Activated gamma-delta T cell treated with Interleukin-2 at 50 U/mL for 16 hours (primary cell): ENCODE measurements at places on chromosomes 3 and 15.

GRCh38 chr3:153927107-153927506 lies 194.1 kb upstream of the ARHGEF26 start:
- DNase-seq, result no peak

- no peak for DNase-seq
Observed at GRCh38 chr3:23164746-23165145, 38.4 kb upstream of the UBE2E2 start.

DNA sequence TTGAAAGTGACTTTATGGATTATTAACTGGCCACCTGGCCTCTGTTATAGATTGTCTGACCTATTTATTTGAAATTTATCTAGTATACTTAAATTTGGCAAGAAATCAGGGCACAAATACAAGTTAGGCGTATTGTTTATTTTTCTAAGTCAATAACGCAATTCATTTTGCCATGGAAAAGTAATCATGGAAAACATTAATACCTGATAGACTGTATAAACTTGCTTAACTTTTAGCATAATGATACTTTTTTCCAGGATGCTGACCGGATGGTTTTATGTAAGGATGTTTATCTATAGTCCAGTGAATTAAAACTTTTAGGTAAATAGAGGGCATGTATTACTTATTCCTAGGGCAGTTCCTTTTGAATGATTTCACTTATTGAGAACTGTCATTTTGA lies 20.2 kb downstream of the FNDC3B start:
- no peak for DNase-seq

DNA sequence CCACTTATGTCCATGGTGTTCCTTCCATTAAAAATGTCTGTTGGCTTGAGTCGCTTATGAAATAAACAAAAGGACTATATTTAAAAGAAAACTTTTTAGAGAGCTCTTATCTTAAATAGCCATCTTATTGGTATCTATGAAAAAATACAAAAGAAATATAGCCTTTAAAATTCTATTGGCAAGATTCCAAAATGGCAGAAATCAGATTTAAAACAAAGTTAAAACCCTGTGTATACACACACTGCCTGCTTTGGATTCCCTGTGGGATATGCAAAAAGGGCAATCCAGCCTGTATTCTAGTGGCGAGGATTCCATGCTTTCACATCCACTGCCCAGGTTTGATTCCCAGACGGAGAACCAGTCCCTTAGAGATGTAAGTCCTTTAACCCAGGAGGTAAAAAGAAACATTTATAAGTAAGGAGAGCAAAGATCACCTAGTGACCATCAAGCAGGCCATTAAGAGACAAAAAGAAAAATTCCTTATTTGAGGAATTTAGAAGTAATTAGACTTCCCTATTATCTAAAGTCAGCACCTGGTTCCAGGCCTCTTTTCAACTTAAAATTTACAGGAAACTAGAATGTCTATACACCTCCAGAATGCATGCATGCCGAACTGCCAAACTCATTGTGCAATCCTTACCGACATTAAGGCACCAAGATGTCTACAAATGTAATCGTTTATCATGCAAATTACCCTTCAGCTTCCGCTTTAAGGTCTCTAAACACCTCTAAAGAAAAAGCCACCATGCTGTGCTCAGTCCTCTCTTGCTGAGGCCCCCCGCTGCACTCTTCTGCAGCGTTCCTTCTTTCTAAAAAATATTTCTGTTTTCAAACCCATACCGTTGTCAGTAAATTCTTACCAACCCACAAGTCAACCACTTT lies 69.6 kb upstream of the STRIT1 start:
- no peak for DNase-seq

DNA sequence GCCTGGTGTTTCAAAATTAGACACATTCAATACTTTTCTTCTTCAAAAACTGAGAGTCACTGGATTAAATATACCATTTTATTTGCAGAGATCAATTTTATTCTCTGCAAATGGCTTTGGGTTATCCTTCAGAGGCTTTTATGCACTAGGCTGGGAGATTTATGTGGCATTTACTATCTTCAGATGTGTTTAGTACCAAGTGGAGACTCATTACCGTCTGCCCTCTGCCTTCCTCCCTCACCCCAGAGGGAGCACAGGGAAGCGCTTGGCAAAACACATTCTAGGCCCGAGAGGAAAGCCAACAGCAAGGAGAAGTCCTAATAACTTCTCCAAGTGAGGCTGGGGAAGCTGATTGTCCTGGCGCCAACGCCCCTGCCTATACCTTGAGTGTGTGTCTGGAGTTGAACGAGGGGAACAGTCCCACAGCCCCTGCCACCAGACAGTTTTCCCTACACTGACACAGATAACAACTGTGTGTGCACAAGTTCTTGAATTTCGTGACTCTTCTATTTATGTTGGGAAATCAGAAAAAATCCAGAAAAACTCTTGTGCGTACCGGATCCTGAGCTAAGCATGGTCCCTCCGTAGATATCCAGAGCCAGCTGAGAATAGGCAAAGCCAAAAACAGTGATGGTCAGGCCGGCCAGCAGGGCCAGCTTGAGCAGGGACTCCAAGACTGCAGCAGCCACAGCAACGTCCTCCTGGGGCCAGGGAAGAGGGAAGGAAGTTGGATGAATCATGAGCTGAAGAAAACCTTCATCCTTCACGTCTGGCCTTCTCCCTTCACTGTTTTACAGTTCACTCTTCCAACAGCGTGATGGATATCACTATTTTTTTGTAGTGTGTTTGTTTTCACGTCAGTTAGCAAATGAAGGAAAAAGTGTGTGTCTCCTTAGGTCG lies 26.6 kb downstream of the RFT1 start:
- DNase-seq, result no peak

- no peak for DNase-seq
Observed at GRCh38 chr15:50109076-50109987, 9.7 kb downstream of the ATP8B4 start.

DNA sequence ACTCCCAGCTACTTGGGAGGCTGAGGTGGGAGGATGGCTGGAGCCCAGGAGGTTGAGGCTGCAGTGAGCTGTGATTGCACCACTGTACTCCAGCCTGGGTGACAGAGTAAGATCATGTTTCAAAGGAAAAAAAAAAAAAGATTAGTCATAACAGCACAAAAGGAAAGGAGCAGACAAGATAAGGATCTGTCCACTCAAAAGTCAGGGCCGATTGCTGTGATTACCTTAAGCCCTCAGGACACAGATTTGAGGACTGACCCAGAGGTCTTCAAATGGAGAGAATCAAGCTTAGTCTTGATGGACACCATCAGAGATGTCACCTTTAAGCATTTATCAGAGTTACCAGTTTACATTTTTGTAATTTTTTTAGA lies 23.9 kb upstream of the HEG1 start:
- DNase-seq, result no peak

DNA sequence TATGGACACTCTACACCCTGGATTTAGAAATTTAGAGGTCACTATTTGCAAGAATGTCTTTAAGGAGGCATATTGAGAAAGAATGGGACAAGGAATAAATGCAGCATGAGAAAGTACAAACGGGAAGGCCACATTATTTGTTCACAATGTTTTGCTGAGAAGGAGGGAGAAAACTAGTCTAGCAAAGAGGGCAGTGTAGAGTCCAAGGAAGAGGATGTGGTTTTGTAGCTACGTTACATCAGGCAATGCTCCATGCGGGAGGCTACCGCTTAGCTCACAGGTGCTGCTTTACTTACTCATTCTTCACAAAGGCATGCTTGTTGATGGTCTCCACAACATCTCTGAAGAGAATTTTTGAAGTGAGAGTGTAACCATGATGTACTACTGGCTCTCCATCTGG lies 191.1 kb downstream of the PLCH1 start:
- no peak for DNase-seq
